ENCODE measurements at places on chromosomes 11 and 22. TPM values are rescaled to one million over a fixed set of nuclear protein-coding genes. Genes with fewer than 3 reads are reported as not detected.

GRCh38 chr11:100640646-100641045, 46.4 kb upstream of the ARHGAP42 start:
- H3K27me3 ChIP-seq, result no peaks in the 10 kb centered on the region
- DNase-seq, result no peak
- H3K36me3 ChIP-seq, result no peaks in the 10 kb centered on the region
- H3K4me1 ChIP-seq, result no peaks in the 10 kb centered on the region

Gene DSCAML1
- not detected for polyA plus RNA-seq

Gene BTG4
- not detected for polyA plus RNA-seq

GRCh38 chr22:45891471-45891995, 85.4 kb downstream of the WNT7B start:
- no peaks in the 10 kb centered on the region for H3K4me1 ChIP-seq
- no peak for DNase-seq
- H3K27ac ChIP-seq, result no peak overlapping the region
- peaks cover 11% of the 10 kb centered on the region for H3K27me3 ChIP-seq

DNA sequence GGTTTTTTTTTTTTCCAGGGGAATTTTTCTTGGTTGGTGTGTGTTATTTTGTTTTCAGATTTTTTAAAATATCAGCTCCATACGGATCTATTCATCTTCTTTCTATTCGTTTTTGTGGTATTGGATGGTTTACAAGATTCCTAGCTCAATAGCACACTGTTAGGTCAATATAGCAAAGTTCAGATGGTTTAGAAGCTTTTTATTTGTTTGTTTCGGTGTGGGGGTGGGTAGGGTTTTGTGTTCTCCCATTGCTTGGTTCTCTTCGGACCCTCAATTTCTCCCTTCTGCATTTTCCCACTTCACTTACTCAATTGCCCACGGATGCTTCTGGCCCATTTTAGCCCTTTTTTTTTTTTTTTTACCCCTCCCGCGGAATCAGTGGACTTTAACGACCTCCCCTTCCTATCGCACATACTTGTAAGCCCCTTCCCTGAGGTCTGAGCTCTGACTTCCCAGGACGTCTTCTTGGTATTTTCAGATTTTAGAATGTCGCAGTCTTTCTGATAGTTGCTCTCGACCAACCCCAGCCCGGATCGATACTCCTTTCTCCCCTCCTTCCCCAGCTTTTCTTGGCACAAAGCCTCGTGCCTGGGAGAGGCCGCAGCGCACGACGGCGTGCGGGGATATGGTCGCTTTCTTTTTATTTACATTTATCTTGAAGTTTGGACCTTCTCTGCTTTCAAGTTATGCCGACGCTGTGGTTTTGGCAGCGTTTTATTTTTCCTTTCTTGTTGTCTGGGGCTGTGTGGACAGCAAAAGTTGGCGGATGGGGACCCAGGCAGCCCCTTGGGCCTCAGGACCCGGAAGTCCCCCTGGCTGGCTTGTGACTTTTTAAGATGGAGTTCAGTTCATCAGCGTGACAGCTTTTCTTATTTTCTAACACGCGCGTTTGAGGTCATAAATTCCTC, 4.4 kb upstream of the SPDYC start:
- no peak overlapping the region for H3K27ac ChIP-seq
- H3K4me1 ChIP-seq, result peaks cover 13% of the 10 kb centered on the region
- no peaks in the 10 kb centered on the region for H3K36me3 ChIP-seq
- peaks cover 2% of the 10 kb centered on the region for H3K27me3 ChIP-seq
- DNase-seq, result no peak

- H3K36me3 ChIP-seq, result peaks cover 59% of the 10 kb centered on the region
- H3K4me1 ChIP-seq, result no peaks in the 10 kb centered on the region
- DNase-seq, result no peak
- no peak overlapping the region for H3K4me3 ChIP-seq
These were observed 35.9 kb downstream of the CDPF1 start for GRCh38 chr22:46214149-46214548.

GRCh38 chr22:48669986-48670716, 1157.5 kb downstream of the BRD1 start:
- H3K4me1 ChIP-seq, result no peaks in the 10 kb centered on the region
- H3K27ac ChIP-seq, result no peak overlapping the region

- H3K4me3 ChIP-seq, result peak overlapping the region; percentile 88
- H3K4me1 ChIP-seq, result peaks cover 30% of the 10 kb centered on the region
- peak; percentile 16 for DNase-seq
- H3K27ac ChIP-seq, result peak overlapping the region; percentile 48
- peaks cover 7% of the 10 kb centered on the region for H3K27me3 ChIP-seq
These were observed 236.1 kb downstream of the TTC28 start for GRCh38 chr22:28443526-28443876.

Gene HPS4
- polyA plus RNA-seq, result 13.3 TPM
